ENCODE measurements at places on chromosomes 7 and 10.

DNA sequence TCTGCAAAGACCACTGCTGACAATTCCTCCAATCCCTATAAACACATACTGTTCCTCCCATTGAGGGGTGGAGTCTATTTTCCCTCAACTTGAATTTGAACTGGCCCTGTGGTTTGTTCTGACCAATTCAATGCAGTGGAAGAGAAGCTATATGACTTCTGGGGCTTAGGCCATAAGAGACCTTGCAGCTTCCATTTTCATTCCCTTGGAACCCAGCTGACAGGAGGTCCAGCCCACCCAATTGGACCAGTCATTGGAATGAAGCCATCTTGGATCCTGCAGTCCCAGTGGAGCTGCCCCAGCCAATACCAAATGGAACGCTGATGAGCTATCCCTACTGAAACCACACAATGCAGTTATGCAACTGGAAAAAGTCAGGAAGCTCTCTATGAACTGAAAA, 8.9 kb upstream of the TMED4 start:
- DNase-seq, result no peak

- DNase-seq, result no peak
These were observed 100.0 kb upstream of the EGR2 start for GRCh38 chr10:62916141-62916603.

- no peak for DNase-seq
These were observed 931.4 kb downstream of the IPMK start for GRCh38 chr10:57336341-57336740.

DNA sequence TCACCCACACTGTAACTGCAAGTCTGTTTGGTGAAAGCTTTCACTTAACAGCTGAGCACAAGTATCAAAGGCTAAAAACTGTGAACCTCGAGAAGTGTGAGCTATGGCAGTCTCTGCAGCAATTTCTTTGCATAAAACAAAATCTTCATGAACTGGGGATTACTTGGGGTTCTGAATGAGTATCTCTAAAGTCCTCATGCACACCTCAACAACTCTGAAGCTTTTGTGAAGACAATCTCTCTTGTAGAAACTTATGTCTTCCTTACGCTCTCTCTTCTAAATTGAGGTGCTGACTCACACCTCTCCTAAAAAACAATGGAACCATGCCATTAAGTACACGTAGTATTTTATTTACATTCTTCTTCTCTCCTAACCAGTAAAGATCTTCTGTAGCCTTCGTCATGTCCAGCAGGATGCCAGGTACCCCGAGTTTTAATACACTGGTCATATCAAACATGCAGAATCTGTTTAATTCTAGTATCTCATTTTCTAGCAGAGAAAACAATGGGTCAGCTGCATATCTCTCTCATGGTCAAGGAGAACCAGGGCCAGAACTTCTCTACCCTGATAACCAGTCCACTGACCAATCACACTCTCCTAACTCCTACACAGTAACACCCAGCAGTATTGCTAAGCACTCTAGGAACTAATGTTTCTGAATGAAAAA, 76.9 kb downstream of the UBE2H start:
- no peak for DNase-seq
